Smooth muscle cell of the umbilical artery (primary cell): ENCODE measurements at places on chromosomes 7 and 10. TPM values are rescaled to one million over a fixed set of nuclear protein-coding genes. Genes with fewer than 3 reads are reported as not detected.

Gene TMEM139
- not detected in 2 replicates for total RNA-seq

Gene CPXM2
- total RNA-seq, result 3.6 and 6.8 TPM in 2 replicates

Gene LRRN3
- 3.2 and 3.6 TPM in 2 replicates for total RNA-seq

Gene SMKR1
- not detected in 2 replicates for total RNA-seq

Gene CDH23
- under 0.01 TPM in 2 replicates for total RNA-seq

Gene C7orf57
- total RNA-seq, result not detected in 2 replicates
